ENCODE measurements at places on chromosomes 2 and 18. TPM values are rescaled to one million over a fixed set of nuclear protein-coding genes. Genes with fewer than 3 reads are reported as not detected.

PLGLB2 gene
- total RNA-seq, result 0.64 TPM

KCNS3 gene
- 0.19 TPM for total RNA-seq

PHOSPHO2 gene
- 3.4 TPM for total RNA-seq

GALNT13 gene
- total RNA-seq, result not detected

SPEG gene
- total RNA-seq, result 1.7 TPM

HOXD9 gene
- total RNA-seq, result not detected

NRBP1 gene
- total RNA-seq, result 82.7 TPM

CTLA4 gene
- 254 TPM for total RNA-seq

ADD2 gene
- 6.0 TPM for total RNA-seq

VWA3B gene
- total RNA-seq, result not detected

PARD6G gene
- total RNA-seq, result 0.40 TPM

TCF23 gene
- not detected for total RNA-seq

CTNNA2 gene
- not detected for total RNA-seq

MROH2A gene
- not detected for total RNA-seq

PLEK gene
- 7.6 TPM for total RNA-seq

INPP5D gene
- total RNA-seq, result 54.9 TPM

SATB2 gene
- 0.19 TPM for total RNA-seq

SPP2 gene
- not detected for total RNA-seq

TANC1 gene
- total RNA-seq, result 0.63 TPM

CFAP221 gene
- not detected for total RNA-seq

REG3A gene
- not detected for total RNA-seq

RGPD4 gene
- total RNA-seq, result not detected

KCNK3 gene
- not detected for total RNA-seq

DSG2 gene
- 0.19 TPM for total RNA-seq

UGT1A3 gene
- total RNA-seq, result not detected

CNDP1 gene
- not detected for total RNA-seq

ANKRD53 gene
- not detected for total RNA-seq

CHRND gene
- not detected for total RNA-seq

ANKRD44 gene
- 125 TPM for total RNA-seq

EFR3B gene
- total RNA-seq, result 1.5 TPM

SERPINB3 gene
- not detected for total RNA-seq

SLC38A11 gene
- not detected for total RNA-seq

NMUR1 gene
- not detected for total RNA-seq

LCT gene
- total RNA-seq, result 0.05 TPM

CDKL4 gene
- 0.14 TPM for total RNA-seq

GREB1L gene
- total RNA-seq, result not detected

RFX8 gene
- total RNA-seq, result 1.0 TPM

ABHD1 gene
- total RNA-seq, result 0.76 TPM

GFPT1 gene
- 39.8 TPM for total RNA-seq

YIPF4 gene
- total RNA-seq, result 44.3 TPM

RAB27B gene
- 0.22 TPM for total RNA-seq

MFSD2B gene
- total RNA-seq, result 0.39 TPM

CCBE1 gene
- total RNA-seq, result not detected

TUBA3E gene
- not detected for total RNA-seq
